ENCODE measurements at places on chromosomes 5 and 9. TPM values are rescaled to one million over a fixed set of nuclear protein-coding genes. Genes with fewer than 3 reads are reported as not detected.
A peak's percentile ranks its signal among the peaks of the same experiment; 100 is the strongest.

The OTP gene
- not detected for total RNA-seq

The ZDHHC11B gene
- total RNA-seq, result 4.5 TPM

GRCh38 chr9:26326563-26326962, 566.0 kb downstream of the CAAP1 start:
- DNase-seq, result peak; percentile 12

- DNase-seq, result no peak
Measured at GRCh38 chr9:129435291-129435690, 185.6 kb downstream of the C9orf50 start.

DNA sequence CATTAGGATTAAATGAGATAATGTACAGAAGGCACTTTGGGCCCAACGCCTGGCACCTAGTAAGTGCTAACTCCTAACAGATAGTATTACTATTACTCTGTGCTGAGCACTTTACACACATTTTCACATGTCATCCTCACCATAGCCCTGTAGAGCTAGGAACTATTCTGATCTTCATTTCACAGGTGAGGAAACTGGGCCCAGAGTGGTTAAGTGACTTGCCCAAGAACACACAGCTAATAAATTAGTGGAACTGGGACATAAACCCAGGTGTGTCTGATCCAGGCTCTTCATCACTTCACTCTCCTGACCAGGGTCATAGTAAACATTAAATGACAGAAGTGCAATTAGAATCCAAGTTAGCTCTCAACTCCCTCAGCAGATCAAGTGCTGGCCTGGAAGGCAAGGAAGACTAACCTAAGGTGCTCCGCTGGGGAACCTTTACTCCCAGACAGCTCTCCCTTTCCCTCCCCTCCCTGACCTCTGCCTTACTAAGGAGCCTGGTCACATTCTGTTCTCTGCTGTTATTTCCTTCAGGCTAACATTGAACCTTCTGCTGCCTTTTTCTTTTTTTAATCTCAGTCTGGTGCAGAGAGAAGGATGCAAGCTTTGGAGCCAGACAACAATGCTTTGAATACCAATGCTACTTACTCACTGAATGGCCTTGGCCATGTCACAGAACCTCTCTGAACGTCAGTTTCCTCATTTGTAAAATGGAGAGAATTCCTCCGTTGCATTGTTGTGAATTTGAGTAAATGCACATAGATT, 4.1 kb upstream of the ADRA1B start:
- no peak for DNase-seq

All from frontal cortex (tissue), 4 donors.